ENCODE measurements at places on chromosomes 13 and 19.
A peak's percentile ranks its signal among the peaks of the same experiment; 100 is the strongest.

GRCh38 chr13:48621056-48621455, 32.7 kb upstream of the CYSLTR2 start:
- peak overlapping the region; percentile 96 for H3K27ac ChIP-seq
- H3K4me3 ChIP-seq = no peak overlapping the region
- no peaks in the 10 kb centered on the region for H3K27me3 ChIP-seq
- DNase-seq = no peak

- H3K36me3 ChIP-seq = peaks cover 8% of the 10 kb centered on the region
- H3K27ac ChIP-seq = no peak overlapping the region
- H3K4me1 ChIP-seq = peaks cover 5% of the 10 kb centered on the region
- DNase-seq = no peak
- no peak overlapping the region for H3K4me3 ChIP-seq
Measured at GRCh38 chr13:26509491-26509890, 48.0 kb upstream of the WASF3 start.

DNA sequence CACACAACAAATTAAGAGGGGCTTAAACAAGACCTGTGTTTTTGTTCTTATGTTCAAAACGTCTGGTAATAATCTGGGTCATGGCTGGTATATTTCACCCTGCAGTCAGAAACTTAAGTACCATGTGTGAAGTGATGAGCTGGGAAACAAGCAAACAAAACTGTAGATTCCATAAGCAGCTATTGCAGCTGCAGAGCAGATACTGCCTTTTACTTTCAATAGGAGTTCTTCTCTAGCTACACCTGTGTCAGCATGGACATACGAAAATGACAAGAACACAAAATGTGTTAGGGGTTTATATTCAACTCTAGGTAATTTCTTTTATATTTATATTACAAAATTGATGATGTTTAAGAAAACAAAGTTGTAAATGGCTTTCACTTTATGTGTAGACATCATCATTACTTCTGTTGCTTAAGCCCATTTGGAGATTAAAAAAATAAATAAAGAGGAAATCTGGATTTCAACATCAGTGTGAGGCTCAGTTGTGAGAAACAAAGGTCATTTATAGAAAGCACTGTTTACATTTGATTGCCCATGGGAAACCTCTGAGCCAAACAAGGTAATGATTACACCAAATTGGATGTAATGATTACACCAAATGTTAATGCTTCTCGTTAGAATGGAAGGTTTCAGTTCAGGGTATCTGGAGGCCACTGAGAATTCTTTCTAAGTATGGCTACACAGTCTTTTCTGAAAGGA, 451.0 kb upstream of the SLC10A2 start:
- H3K36me3 ChIP-seq = no peaks in the 10 kb centered on the region
- no peaks in the 10 kb centered on the region for H3K27me3 ChIP-seq
- H3K4me3 ChIP-seq = no peak overlapping the region
- no peak for DNase-seq
- H3K27ac ChIP-seq = peak overlapping the region; percentile 36

DNA sequence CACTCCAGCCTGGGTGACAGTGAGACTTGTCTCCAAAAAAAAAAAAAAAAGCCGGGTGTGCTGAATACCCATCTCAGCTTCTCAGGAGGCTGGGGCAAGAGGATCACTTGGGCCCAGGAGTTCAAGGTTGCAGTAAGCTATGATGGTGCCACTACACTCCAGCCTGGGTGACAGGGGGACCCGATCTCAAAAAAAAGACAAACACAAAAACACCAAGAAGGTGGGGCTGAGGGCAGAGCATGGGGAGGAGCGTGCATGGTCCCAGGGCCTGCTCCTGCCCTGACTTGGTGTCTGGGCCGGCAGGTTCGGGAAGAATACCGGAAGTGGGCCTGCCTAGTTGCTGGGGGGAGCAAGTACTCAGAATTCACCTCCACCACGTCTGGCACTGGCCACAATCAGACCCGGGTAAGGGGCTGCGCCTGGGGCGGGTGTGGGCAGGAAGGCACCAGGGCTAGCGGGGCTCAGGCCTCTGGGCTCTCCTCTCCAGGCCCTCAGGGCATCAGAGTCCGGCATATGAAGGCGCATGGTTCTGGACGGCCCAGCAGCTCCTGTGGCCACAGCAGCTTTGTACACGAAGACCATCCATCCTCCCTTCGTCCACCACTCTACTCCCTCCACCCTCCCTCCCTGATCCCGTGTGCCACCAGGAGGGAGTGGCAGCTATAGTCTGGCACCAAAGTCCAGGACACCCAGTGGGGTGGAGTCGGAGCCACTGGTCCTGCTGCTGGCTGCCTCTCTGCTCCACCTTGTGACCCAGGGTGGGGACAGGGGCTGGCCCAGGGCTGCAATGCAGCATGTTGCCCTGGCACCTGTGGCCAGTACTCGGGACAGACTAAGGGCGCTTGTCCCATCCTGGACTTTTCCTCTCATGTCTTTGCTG, 11.3 kb downstream of the DDX39A start:
- H3K27ac ChIP-seq = no peak overlapping the region
- H3K36me3 ChIP-seq = peaks cover 16% of the 10 kb centered on the region
- DNase-seq = no peak
- H3K4me3 ChIP-seq = no peak overlapping the region
- H3K27me3 ChIP-seq = no peaks in the 10 kb centered on the region

DNA sequence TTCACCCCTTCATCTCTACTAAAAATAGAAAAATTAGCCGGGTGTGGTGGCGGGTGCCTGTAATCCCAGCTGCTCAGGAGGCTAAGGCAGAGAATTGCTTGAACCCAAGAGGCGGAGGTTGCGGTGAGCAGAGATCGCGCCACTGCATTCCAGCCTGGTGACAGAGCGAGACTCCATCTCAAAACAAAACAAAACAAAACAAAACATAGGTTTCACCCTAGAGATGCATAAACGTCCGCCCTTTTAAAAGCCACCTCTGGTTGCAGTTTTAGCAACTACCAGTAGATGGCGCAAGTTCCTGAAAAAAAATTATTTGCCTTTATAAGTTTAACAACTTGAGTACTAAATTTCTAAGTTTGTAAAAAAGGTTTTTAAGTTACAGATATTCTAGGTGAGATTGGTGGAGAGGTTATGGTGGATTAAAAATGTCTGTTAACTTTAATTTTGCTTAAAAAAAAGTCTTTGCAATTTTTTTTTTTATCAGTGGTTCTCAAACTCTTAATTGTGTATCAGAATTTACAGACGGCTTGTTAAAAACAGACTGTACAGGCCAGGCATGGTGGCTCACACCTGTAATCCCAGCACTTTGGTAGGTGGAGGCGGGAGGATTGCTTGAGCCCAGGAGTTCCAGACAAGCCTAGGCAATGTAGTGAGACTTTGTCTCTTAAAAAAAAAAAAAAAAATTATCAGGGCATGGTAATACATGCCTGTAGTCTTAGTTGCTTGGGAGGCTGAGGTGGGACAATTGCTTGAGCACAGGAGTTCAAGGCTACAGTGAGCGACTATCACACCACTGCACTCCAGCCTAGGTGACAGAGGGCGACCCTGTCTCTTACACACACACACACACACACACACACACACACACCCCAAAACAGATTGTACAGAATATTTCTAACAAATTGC, 42.1 kb downstream of the NAA16 start:
- peak; percentile 27 for DNase-seq
- no peak overlapping the region for H3K4me3 ChIP-seq
- H3K4me1 ChIP-seq = peaks cover 5% of the 10 kb centered on the region
- peak overlapping the region; percentile 92 for H3K27ac ChIP-seq

DNA sequence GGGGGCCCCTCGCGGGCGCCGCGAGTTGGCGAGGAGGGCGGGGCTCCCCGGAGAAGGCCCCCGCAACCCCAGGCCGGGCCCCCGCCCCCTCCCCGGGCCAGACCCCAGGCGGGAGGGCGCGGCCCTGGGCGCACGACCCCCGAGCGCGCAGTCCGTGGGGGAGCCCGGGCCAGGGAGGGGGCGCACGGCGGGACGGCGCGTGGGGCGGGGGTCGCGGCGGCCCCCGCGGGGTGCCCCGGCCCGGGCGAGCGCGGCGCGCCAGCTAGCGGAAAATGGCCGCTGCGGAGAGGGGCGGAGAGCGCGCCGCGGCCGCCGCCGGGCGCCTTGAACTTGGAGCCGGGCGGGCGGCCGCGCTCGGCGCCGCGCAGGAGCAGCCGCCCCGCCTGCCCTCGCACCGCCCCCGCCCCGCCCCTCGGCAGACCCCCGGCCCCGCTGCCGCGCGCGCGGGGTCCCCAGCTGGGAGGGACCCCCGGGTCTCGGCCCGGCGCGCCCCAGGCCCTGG, 6.4 kb upstream of the NFIC start:
- peak; percentile 57 for DNase-seq
- peaks cover 12% of the 10 kb centered on the region for H3K4me1 ChIP-seq
- no peak overlapping the region for H3K4me3 ChIP-seq
- no peak overlapping the region for H3K27ac ChIP-seq
- peaks cover 89% of the 10 kb centered on the region for H3K27me3 ChIP-seq

- peaks cover 2% of the 10 kb centered on the region for H3K27me3 ChIP-seq
- H3K4me1 ChIP-seq = no peaks in the 10 kb centered on the region
- H3K27ac ChIP-seq = no peak overlapping the region
- DNase-seq = no peak
Measured at GRCh38 chr13:74773248-74773647, 639.0 kb upstream of the KLF12 start.

- no peak for DNase-seq
- H3K4me1 ChIP-seq = no peaks in the 10 kb centered on the region
- H3K27me3 ChIP-seq = no peaks in the 10 kb centered on the region
- H3K36me3 ChIP-seq = no peaks in the 10 kb centered on the region
Measured at GRCh38 chr13:66546534-66547379, 683.4 kb downstream of the PCDH9 start.

Data from nephron progenitor cell (in vitro differentiated cells).